ENCODE measurements at places on chromosomes 2 and 18.

GRCh38 chr2:47336259-47337238 lies 66.4 kb upstream of the MSH2 start:
- no peak for DNase-seq

GRCh38 chr2:134771313-134771801 lies 52.6 kb upstream of the TMEM163 start:
- no peak for DNase-seq

- DNase-seq, result no peak
Measured at GRCh38 chr2:109613081-109613921, 465 bp downstream of the SEPTIN10 start.

DNA sequence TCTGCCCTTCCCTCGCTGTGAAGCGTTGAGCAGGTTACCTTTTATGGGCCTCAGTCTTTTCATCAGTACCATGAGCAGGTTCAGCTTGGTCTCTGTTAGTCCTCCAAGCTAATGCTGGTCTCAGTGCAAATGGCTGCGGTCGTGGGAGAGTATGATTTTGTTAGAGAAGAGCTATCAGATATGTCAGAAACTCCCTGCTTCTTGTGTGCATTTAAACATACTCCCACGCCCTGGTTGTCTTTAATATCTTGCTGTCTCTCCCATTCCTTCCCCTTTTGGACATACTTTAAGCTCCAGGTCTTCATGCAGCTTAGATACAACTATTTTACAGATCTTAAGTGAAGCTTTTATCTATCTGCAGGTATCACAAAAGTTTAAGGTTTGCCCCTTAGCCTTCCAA lies 62.9 kb downstream of the EFR3B start:
- DNase-seq, result no peak

DNA sequence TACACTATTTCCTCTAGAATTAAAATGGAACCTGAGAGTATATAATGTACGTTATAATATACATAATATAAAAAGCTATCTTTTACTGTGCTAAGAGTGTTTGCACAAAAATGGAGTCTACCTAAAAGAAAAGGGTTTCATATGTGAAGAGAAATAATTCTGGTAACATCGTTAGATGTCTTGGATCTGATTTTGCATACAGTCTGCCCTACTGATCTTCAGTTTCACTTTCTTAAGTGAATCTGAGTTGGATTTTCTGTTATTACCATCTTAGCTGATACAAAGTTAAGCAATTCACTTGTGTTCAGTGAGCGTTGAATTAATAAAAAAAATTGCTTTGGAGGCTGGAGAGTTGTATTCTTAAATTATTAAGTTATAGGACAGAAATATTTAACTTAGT lies 502.1 kb upstream of the TMEFF2 start:
- DNase-seq, result no peak

DNA sequence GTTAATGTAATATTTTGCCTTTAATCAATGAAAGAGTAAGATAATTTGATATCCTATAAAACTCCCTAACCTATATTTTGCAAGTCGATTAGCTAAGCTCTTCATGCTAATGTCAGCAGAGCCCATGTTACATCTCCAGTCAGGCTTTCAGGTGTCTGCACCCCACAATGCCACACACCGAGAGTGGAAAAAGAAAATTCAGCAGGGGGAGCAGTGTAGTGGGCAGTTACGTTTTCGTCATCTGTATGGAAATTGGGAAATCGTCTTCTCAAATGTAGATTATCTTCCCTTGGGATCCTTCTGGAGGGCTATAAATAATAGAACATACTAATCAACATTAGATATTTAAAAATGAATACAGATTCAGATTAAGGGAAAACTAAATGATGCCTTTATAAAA lies 66.3 kb downstream of the BCL11A start:
- no peak for DNase-seq

DNA sequence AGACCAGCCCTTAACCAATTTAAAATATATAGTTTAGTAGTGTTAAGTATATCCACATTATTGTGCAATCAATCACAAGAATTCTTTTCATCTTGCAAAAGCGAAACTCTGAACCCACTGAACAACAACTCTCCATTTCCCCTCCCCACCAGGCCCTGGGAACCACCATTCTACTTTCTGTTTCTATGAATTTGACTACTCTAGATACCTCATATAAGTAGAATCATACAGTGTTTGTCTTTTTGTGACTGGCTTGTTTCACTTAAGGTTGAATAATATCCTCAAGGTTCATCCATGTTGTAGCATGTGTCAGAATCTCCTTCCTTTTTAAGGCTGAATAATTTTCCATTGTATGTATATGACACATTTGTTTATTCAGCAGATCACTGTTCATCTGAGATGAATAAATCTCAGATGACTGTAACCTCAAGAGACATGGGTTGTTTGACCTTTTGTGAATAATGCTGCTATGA lies 8.1 kb upstream of the SOS1 start:
- no peak for DNase-seq

DNA sequence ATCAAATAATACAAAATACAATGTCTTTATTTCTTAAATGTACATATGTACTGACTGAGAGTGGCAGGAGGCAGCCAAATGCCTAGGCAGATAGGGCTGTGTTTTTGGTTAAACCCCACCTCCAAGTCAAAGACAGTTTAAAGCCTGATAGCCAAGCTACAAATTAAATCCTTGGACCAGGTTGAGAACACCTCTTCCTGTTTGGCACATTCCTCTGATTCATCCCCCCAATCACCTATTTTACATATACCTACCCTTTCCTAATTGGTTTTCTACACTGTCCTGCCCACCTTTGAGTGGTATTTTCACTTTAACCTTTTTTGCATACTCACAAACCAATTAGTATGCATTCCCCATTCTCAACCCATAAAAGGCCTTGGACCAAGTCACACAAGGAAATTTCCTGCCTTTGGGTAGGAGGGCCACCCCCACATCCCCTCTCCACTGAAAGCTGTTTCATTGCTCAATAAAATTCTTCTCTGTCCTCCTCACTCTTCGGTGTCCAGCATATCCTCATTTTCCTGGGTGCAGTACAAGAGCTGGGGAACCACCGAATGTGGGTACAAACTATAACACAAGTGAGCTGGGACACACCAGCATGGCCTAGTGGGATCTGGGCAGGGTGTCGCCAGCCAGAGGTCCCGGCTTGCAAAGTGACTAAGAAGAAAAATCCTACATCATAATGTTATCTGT lies 149.1 kb downstream of the UBE2E3 start:
- peak; percentile 30 for DNase-seq

- no peak for DNase-seq
Measured at GRCh38 chr2:2667690-2668089, 336.6 kb upstream of the MYT1L start.

GRCh38 chr2:100211521-100211920 lies 69.1 kb upstream of the AFF3 start:
- DNase-seq, result no peak

- no peak for DNase-seq
Measured at GRCh38 chr2:66569974-66570373, 135.0 kb downstream of the MEIS1 start.

DNA sequence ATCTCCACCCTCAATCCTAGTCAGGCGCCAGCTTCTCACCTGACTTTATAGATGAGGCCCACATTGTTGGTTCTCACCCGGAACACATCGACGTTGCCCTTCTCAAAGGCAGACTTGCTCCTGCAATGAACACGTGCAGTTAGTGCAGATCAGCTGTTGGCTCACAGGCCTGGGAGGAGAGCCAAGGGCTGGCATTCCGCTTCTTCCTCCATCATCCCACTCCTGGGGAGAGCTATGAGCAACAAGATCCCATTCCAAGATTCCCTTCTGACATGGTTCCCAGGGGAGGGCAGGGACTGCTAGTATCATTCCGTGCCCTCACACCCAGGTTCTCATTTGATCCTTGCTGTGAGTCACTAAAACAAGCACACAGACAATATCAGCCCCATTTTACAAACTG lies 15.1 kb downstream of the LOXHD1 start:
- DNase-seq, result no peak

GRCh38 chr2:176614930-176615329 lies 345.7 kb downstream of the MTX2 start:
- DNase-seq, result no peak

DNA sequence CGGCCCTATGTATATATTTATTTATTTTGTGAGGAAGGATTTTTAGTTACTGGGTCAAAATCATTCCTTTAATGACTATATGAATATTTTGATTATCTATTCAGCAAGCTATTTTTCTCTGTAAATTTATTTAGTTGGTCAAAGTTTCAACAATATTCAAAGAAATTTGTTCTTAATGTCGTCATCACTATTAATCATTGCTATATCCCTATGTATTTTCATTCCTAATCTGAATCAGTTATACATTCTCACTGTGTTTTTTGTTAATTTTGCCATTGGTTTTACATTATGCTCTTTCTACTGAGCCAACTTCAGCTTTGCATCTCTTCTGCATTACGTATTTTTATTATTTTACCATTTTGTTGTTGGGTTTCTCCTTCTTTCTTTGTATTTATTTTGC lies 105.7 kb downstream of the CCDC178 start:
- no peak for DNase-seq

GRCh38 chr2:112474844-112475486 lies 7.0 kb upstream of the TTL start:
- DNase-seq, result no peak

DNA sequence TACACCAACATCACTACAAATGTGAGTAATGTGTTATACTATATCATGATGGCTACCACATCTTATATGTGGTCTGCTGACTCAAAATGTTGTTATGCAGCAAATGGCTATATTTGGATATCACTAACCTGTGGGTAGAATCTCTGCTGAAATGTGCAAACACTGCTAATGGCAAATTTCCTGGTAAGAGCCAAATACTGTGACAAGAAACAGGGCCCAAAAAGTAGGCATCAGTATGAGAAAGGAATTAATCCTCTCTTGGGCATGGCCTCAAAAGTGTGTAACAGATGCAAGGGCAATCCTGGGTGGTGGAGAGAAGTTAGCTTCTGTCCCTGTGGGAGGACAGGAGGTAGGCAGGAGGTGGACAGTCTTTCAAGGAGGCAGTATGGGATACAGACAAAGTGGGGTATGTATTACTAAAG lies 13.3 kb downstream of the ATF2 start:
- DNase-seq, result no peak

- no peak for DNase-seq
Measured at GRCh38 chr18:34126121-34126520, 98.6 kb downstream of the NOL4 start.

DNA sequence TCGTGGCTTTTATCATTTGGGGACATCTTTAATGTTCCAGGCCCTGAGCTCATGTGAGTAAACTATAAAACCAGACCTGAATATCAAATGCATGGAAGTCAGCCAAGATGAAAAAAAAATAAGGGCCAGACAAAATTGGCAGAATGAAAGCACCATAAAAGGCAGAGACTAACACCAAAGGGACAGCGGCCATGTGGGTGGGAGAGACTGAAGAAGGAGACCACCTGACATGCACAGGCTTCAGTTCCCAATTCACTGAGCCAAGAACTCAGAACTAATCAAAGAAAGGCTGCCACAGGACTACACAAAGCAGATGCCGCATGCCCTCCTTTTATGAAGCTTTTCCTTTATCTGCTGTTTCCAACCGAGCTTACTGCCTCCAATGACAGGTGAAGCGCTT lies 267.1 kb downstream of the RAD51AP2 start:
- DNase-seq, result no peak

DNA sequence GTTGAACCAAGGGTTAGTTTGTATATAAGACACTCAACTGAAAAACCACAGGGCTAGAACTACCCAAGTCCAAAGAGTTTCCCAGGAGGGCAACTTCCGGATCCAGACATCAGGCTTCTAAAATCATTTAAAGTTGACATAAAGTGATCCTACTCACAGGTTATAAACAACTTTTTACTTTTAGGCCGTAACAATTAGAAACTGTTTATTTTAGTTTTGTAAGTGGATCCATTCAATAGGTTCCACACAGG lies 454.6 kb downstream of the MEIS1 start:
- DNase-seq, result no peak

DNA sequence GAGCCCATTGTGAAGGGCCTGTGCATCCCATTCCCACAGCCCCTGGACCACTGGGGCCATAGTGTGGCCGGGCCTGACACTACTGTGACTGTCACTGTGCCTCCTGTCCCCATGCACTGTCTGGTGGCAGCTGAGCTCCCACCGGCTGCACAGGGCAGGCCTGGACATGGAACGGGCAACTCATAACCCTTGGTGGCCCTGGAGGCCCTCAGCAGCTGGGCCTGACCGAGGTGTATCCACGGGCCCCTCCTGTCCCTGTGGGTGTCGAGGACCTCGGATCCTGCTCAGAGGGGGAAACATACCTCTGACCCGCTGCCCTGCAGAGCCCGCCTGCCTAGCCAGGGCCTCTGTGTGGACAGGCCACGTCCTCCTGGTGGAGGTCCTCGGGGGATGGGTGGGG lies 7.8 kb upstream of the GAL3ST2 start:
- DNase-seq, result no peak

DNA sequence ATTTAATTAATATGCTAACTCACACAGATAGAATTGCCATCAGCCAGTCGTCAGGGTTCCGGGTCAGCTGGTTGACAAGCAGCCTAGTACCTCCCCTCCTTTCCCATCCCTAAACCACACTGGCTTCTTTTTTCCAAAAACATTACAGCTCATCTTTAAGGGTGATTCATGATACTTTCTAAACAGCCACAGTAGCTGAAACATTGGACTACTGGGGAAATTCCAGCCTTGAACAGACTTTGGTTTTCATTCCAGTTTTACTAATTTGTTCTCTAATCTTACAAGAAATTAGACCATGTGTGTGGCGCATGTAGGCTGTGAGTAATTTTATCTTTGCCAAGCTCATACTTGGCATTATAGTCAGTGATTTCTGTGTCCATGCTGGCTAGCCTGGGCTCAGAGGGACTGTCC lies 110.8 kb downstream of the FMNL2 start:
- no peak for DNase-seq

GRCh38 chr2:110677080-110677479 lies 783 bp downstream of the BUB1 start:
- no peak for DNase-seq

- DNase-seq, result no peak
Measured at GRCh38 chr2:158967114-158967730, 1.2 kb upstream of the TANC1 start.

- DNase-seq, result no peak
Measured at GRCh38 chr2:194556629-194557028, 1100.4 kb upstream of the SLC39A10 start.

DNA sequence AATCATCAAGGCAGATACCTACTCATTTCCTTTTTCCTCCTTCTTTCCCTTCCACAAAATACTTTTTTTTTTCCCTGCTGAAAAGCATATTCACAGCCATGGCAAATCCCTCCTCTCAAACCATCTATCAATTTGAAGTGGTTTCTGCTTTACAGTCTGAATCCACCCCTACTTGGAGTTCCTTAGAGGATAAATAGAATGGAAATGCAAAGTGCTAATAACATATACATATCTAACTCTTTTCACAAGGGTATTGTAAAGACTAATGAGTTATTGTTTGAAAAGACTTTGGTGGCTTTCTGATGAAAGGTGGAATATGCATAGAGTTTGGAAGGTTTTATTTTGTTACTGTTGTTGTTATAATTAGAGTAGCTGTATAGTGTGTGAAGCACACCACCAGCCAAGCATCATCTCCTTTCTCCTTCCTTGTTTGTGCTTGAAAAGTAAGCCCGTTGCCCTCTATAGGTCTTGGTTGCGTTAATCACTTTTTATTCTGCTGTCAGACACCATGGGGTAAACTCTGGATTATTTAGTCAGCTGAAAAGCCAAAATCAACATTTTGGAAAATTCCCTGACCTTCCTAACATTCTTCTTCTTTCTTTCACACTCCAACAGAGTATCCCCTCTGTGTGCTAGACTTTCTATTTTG lies 2126.9 kb upstream of the CELF4 start:
- DNase-seq, result no peak
